Activated CD8-positive, alpha-beta T cell treated with anti-CD3 and anti-CD28 coated beads for 36 hours (primary cell): ENCODE measurements at places on chromosomes 16 and 17.

DNA sequence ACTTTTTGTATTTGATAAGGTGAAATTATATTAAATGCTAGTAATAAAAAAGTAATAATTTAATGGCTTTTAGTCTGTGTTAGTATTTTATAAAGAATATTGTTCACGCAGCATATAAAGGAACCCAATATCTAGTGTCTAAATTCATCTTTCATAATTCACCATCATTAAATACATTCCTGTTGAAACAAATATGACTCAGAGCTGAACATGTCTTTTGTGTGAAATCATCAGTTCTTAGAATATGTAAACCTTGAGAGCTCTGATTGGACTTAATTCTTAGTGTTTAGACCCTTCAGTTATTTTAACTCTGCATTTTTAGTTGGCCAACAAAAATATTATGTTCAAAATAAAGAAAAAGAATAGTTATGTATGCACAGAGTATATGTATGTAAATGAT lies 71.8 kb downstream of the ABHD15 start:
- no peak for DNase-seq

- DNase-seq: no peak
Measured at GRCh38 chr16:20871258-20871657, 28.9 kb downstream of the DCUN1D3 start.

- no peak for DNase-seq
Measured at GRCh38 chr16:27624154-27625049, 74.5 kb downstream of the KATNIP start.

- no peak for DNase-seq
Measured at GRCh38 chr17:41211845-41212466, 14.5 kb upstream of the KRTAP9-2 start.

- no peak for DNase-seq
Measured at GRCh38 chr17:79953335-79953734, 82.3 kb downstream of the TBC1D16 start.

DNA sequence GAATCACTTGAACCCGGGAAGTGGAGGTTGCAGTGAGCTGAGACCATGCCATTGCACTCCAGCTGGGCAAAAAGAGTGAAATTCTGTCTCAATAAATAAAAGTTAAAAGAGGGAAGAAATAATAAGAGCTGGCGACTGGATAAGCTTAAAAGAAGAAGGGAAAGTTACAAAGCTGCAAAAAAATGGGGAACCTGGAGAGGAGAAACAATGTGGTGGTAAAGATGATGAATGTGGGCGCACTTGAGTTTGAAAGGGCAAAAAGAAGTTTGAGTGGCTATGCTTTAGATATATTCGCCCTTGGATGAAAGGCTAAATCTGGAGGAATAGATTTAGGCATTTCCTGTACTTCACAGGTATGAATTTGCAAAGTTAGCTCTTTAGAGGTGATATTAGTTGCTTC lies 53.0 kb upstream of the YPEL2 start:
- DNase-seq: no peak

GRCh38 chr16:20023190-20023589 lies 50.5 kb downstream of the GPR139 start:
- no peak for DNase-seq

- no peak for DNase-seq
Measured at GRCh38 chr16:58485184-58485887, 14.6 kb upstream of the NDRG4 start.

- DNase-seq: no peak
Measured at GRCh38 chr17:37818689-37819088, 73.8 kb upstream of the HNF1B start.

DNA sequence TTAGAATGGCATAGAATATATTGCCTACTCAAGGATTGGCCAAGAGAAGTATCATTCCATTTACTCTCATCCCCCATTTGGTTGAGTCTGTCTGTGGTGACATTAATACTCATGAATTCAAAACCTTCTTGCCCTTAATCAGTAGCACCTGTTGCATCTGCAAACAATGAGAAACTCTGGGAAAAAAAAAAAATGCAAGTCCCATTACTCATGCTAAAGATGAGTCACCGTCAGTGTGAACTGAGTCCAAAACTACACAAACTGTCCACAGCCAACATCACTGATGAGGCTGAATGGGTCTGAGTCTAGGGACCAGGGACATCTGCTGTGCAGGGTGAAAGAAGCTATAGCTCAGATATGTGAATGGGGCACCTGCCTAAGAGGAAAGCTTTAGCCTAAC lies 96.9 kb upstream of the ADAMTS18 start:
- DNase-seq: no peak

GRCh38 chr16:56068314-56068713 lies 123.0 kb upstream of the GNAO1 start:
- DNase-seq: no peak

- no peak for DNase-seq
Measured at GRCh38 chr16:13168091-13168572, 266.7 kb downstream of the SHISA9 start.

DNA sequence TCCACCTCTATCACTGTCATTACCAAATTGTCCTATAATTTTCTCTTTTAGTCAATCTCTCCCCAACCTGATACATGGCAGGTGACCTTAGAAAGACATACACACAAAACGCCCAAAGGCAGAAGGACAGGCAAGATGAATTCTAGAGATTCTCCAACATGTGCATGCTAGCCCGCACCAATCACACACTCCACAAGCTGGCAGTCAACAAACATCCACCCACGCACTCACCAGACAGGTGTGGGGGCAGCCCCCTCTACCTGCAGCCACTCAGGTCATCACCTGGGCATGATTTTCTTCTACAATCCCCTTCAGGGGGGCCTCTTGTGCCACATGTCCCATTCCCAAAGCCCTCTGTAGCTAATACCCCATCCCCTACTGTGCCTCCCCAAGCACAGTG lies 9.5 kb downstream of the MPP2 start:
- DNase-seq: no peak

GRCh38 chr17:20059728-20060188 lies 50.6 kb downstream of the SPECC1 start:
- DNase-seq: no peak

GRCh38 chr16:83652943-83653342 lies 154.8 kb upstream of the HSBP1 start:
- no peak for DNase-seq

GRCh38 chr16:69397821-69398521 lies 12.2 kb upstream of the TERF2 start:
- no peak for DNase-seq

DNA sequence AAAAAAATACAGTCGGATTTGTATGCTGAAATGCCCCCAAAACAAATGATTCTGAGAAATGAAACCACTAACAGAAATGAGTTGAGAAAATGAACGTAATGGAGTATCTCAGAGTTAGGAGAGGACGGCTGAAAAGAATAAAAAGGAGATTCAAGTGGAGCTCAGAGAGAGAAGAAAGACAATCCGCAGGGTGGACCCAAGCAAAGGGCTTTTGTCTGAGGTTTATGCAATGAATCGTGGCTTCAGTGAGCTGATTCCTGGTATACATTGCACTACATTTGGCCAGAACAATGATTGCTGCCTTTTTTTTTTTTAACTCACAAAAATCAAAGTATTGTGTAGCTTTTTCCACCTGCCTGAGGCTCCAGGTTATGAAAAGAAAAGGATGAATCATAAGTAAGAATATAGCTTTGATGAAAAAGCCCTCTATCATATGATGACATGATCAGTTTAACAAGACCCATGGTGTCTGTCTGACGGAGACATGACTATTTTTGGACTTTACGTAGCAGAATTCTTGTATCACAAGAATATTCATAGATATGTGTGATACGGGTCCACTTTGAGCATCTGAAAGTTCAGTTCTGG lies 4.4 kb upstream of the MED9 start:
- DNase-seq: no peak

GRCh38 chr17:79811868-79812352 lies 15.0 kb upstream of the CBX8 start:
- DNase-seq: no peak
